Aorta (tissue), 5 donors: ENCODE measurements at places on chromosomes 6 and 20. TPM values are rescaled to one million over a fixed set of nuclear protein-coding genes. Genes with fewer than 3 reads are reported as not detected.

GRCh38 chr6:34792605-34793500, 970 bp downstream of the BLTP3A start:
- peak overlapping the region; percentile 94 for H3K27ac ChIP-seq
- H3K27me3 ChIP-seq: no peaks in the 10 kb centered on the region
- peak overlapping the region; percentile 80 for H3K4me3 ChIP-seq
- DNase-seq: no peak
- no peaks in the 10 kb centered on the region for H3K4me1 ChIP-seq
- H3K36me3 ChIP-seq: no peaks in the 10 kb centered on the region

- H3K27me3 ChIP-seq: peaks cover 2% of the 10 kb centered on the region
- H3K4me1 ChIP-seq: no peaks in the 10 kb centered on the region
- no peak within 1 kb of the TSS for H3K4me3 ChIP-seq
Observed at GRCh38 chr6:54111341-54112045, at the start of gene MLIP. Gene MLIP (plus strand): TSS chr6:54111443. CDS start chr6:54111480, 37 bp downstream.

Gene SLC44A4
- total RNA-seq: 1.5 TPM

GRCh38 chr20:41960166-41960565, 342.0 kb upstream of the CHD6 start:
- H3K36me3 ChIP-seq: no peaks in the 10 kb centered on the region
- H3K27me3 ChIP-seq: no peaks in the 10 kb centered on the region
- no peak overlapping the region for H3K4me3 ChIP-seq
- H3K4me1 ChIP-seq: no peaks in the 10 kb centered on the region
- no peak overlapping the region for H3K27ac ChIP-seq
- no peak for DNase-seq

Gene RAET1G
- total RNA-seq: 0.99 TPM

DNA sequence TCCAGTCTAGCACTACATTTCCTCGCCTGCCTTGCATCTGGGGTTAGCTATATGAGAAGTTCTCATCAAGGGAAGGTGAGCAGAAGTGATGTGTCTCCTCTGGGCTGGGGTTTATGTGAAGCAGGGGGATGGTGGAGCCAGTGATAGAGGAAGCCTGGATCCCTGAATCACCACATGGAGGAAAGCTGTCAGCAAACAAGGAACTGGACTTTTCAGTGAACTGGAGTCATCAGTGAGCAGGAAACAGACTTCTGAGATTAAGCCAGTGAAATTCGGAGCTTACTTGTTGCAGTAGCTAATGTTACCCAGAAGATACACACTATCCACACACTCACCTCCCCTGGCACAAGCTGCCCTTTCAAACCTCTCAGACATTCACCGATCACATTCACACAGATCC, 13.4 kb upstream of the TOX2 start:
- H3K27me3 ChIP-seq: no peaks in the 10 kb centered on the region
- H3K36me3 ChIP-seq: no peaks in the 10 kb centered on the region
- no peak overlapping the region for H3K4me3 ChIP-seq
- H3K27ac ChIP-seq: no peak overlapping the region
- H3K4me1 ChIP-seq: no peaks in the 10 kb centered on the region
- no peak for DNase-seq

DNA sequence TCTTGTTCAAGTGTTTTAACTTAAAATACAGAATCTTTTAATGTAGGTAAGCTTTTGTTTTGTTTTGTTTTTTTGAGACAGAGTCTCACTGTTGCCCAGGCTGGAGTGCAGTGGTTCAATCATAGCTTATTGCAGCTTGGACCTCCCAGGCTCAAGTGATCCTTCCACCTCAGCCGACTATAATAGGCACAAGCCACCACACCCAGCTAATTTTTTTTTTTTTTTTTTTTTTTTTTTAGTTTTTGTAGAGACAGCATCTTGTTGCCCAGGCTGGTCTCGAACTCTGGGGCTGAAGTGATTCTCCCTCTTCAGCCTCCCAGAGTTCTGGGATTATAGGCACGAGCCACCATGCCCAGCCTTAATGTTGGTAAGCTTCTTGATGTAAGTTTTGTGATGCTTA, 3.3 kb downstream of the EFHC1 start:
- peak overlapping the region; percentile 11 for H3K27ac ChIP-seq
- no peaks in the 10 kb centered on the region for H3K27me3 ChIP-seq
- no peaks in the 10 kb centered on the region for H3K36me3 ChIP-seq

DNA sequence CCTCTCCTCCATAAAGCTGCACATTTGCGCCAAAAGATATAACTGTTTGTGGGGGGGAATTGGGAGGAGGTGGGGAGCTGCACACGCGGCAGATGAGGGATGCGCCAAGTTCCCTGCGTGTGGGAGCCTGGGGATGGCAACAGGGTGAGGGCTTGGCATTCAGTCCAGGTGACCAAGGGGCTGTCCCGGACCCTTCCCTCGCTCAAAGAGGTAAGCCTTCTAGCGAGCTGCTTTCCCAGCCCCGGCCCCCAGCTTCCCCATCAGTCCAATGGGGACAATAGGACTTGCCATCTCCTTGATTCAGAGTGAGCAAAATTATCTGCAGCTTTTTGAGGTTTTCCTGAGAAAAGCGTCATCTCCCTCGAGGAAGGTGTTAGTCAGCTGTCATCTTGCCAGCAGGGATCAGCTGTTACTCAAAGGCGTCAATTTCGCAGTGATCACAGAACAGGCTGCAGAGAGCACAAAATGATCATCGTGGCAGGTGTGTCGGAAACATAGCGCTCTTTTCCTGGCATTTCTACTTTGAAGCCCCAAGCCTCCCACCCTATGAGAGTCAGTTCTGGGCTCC, 21.3 kb downstream of the ZNF831 start:
- no peaks in the 10 kb centered on the region for H3K4me1 ChIP-seq
- H3K36me3 ChIP-seq: no peaks in the 10 kb centered on the region
- H3K27me3 ChIP-seq: no peaks in the 10 kb centered on the region
- no peak for DNase-seq
- no peak overlapping the region for H3K27ac ChIP-seq

DNA sequence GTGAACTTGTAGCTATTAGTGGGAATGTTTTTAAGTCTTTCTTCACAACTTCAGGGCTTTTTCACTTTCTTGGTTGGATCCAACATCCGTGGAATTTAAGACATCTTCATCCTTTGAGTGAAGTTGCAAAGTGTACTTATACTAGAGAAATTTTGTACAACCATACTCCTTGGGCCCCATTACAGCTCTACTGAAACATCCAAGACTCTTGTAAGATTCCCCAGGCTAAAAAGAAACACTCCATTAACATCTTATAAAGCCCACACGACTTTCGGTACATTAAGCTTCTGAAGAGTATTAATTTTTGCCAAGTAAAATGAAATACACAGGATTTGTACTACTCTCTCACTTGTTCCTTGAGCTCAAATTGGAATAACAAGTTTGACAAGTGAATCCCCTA, 5.4 kb downstream of the PCNA start:
- DNase-seq: no peak
- H3K36me3 ChIP-seq: no peaks in the 10 kb centered on the region
- no peaks in the 10 kb centered on the region for H3K4me1 ChIP-seq
- H3K27ac ChIP-seq: no peak overlapping the region
- no peak overlapping the region for H3K4me3 ChIP-seq

GRCh38 chr20:16608277-16608650, 35.0 kb upstream of the KIF16B start:
- no peak overlapping the region for H3K4me3 ChIP-seq
- no peak for DNase-seq
- H3K27ac ChIP-seq: no peak overlapping the region
- H3K4me1 ChIP-seq: no peaks in the 10 kb centered on the region
- no peaks in the 10 kb centered on the region for H3K27me3 ChIP-seq

Gene PTK6
- total RNA-seq: 0.19 TPM

Gene NPBWR2
- not detected for total RNA-seq

DNA sequence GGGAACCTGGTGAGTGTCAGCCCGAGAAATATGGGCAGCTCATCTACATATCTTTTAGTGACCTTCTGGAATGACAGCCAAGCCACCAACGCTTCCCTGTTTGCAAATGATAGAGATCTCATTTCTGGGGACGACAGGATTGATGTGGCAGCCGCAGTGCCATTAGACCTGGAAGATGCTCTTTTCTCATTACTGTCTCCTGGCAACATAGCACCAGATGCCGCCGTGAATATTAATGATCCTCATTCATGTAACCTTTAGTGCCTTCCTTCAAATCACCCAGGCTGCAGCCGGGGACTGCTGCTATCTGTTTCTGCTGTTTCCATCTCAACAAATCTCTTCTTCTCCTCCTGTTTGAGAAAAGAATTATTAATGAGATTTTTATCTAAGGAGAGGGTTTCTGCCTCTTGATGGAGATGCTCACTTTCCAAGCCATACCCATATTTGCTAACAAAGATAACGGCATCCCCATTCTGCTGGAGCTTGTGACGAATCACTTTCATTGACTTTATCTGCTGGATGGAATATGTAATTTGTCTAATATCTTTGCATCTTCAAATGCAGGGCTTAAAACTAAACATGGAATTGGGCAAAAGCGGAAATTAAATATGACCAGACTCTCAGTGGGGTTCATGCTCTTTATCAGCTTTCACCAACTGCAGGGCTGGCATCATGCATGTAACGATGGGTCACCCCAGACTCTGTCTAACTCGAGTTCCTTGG, 74.8 kb upstream of the KIF16B start:
- DNase-seq: no peak
- no peak overlapping the region for H3K4me3 ChIP-seq
- no peaks in the 10 kb centered on the region for H3K4me1 ChIP-seq
- H3K27me3 ChIP-seq: peaks cover under 1% of the 10 kb centered on the region
- no peaks in the 10 kb centered on the region for H3K36me3 ChIP-seq

- H3K27ac ChIP-seq: no peak overlapping the region
- no peaks in the 10 kb centered on the region for H3K36me3 ChIP-seq
- H3K4me3 ChIP-seq: no peak overlapping the region
- H3K27me3 ChIP-seq: no peaks in the 10 kb centered on the region
- DNase-seq: no peak
Observed at GRCh38 chr20:14691994-14692393, 354.6 kb upstream of the FLRT3 start.

Gene DNMT3B
- 1.9 TPM for total RNA-seq
